Activated T-cell treated with anti-CD3 and anti-CD28 coated beads for 4 hours (primary cell): ENCODE measurements at places on chromosomes 5 and 9.
A peak's percentile ranks its signal among the peaks of the same experiment; 100 is the strongest.

GRCh38 chr5:73663161-73663859 lies 37.3 kb downstream of the ARHGEF28 start:
- DNase-seq, result no peak

- peak; percentile 19 for DNase-seq
Measured at GRCh38 chr9:22079873-22080341, 70.8 kb upstream of the CDKN2B start.

GRCh38 chr5:33556330-33557328 lies 115.9 kb downstream of the TARS1 start:
- DNase-seq, result no peak

DNA sequence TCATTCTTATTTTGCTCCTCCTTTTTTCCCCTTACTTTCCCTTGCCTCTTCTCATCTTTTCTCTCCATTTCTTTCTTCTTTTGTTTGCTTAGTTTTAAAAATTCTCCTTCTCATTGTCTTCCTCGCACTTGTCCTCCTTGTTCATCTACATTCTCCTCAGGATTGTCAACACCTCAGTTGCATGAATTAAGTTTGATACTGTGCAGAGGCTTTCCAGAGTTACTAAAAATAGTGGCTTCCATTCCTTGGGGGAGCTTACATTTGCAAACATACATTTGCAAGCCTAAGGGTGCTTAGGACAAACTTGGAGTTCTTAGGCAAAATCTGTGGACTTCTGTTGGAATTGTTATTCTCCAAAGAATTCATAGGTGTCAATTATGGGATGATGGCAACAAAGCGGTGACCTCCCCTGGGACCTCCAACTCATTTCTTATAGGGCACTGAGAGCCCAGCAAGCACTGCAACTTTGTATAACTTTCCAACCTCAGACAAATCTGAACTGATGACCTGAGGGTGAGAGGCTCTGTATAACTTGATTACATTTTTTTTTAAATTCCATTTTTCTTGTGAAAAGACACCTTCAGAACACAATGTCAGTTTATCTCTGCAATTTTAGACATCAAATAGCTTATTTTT lies 371.4 kb downstream of the TMEM38B start:
- DNase-seq, result no peak

GRCh38 chr5:14489643-14490042 lies 91.9 kb upstream of the OTULINL start:
- DNase-seq, result no peak

DNA sequence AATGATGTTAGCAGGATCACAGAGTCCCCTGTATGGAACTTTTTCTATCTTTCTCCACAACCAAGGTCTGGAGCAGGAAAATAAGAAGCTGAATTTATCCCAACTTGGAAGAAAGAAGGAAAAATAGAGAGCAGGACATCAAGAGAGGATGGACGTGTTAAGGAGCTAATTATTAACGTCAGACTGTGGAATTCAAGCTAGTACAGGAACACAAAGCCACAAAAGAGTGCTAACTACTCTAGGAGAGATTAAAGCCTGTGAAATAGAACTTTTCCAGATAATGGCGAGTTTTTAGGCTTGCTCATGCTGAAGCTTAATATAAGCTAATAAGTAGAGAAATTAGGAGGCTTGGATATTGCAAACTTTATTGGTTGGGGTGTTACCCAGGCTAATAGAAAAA lies 632 bp upstream of the SPINK13 start:
- no peak for DNase-seq

DNA sequence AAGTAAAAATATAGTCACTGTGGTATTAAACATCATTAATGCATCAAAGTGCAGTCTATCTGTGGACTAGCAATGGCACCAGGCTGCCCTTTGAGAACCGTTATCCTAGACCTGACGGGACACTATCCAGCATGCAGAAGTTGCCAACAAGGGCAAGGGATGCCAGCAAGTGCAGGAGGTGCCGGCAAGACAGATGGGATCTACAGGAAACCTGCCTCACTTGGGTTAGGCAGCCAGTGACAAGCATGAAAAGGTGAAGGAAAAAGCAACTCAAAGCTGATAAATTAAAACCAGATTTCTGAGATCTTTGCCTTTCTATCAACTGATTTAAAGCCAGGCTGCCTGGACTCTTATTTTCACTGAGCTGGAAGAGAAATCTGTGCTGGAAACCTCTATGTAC lies 315.2 kb upstream of the PDE4D start:
- DNase-seq, result no peak

GRCh38 chr9:32430720-32431119 lies 46.3 kb downstream of the ACO1 start:
- no peak for DNase-seq

- no peak for DNase-seq
Measured at GRCh38 chr5:145854651-145855258, 18.1 kb downstream of the GRXCR2 start.

- DNase-seq, result no peak
Measured at GRCh38 chr9:127905004-127905728, 5.8 kb upstream of the ST6GALNAC6 start.

DNA sequence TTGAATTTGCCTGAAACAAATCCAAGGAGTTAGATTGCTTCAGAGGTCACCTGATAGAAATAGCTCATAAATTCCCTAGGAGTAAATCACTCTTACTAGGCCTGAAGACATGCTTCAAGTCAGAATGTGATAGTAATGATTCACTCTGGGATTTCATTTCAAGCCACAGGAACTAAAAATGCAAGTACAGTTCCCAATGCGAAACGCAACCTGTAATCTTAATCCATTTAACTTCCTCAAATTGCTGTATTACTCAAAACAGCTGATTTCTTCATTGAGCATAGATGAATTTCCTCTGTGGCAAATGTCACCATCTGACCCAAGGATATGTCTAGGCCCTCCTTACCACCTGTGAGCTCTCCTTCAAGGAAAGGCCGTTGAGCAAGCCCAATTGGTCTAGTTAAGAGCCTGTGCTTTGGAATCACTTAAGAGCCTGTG lies 32.1 kb upstream of the IL6ST start:
- DNase-seq, result no peak

DNA sequence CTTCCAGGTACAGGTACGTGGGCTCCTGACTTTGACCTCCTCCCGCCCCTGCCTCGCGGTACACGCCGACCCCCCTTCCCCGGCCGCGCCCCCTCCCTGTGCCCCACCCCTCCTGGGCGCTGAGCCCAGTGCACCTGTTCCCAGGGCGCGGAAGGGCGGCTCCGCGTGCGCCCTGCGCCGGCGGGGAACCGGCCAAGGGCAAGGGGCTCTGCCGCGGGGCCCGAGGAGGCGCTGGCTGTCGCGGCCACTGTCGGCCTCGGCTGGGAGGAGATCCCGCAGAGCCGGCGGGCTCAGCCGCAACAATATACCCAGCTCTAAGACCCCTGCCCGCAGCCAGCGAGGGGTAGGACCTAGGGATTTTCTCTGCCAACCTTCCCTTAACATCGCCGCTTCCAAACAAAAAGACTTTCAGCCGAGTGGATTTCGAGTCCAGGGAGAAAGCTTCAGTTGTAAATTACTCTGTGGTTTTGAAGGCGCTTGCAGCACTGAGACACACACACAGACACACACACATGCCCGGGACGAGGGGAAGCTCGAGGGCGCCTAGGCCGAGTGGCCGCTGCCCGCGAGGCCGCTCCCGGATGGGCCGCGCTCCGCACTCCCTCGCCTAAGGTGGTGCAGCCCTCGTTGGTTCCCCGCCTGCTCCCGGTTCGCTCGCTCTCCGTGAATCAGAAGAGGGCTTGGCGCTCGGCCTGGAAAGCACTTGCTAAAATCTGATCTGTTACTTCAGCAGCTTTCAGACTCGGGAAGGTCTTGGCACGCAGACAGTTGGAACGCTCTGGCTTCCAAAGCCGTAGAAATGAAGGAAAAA lies 1.2 kb downstream of the FGF18 start:
- DNase-seq, result no peak

GRCh38 chr5:169258372-169259000 lies 42.5 kb downstream of the SLIT3 start:
- no peak for DNase-seq

DNA sequence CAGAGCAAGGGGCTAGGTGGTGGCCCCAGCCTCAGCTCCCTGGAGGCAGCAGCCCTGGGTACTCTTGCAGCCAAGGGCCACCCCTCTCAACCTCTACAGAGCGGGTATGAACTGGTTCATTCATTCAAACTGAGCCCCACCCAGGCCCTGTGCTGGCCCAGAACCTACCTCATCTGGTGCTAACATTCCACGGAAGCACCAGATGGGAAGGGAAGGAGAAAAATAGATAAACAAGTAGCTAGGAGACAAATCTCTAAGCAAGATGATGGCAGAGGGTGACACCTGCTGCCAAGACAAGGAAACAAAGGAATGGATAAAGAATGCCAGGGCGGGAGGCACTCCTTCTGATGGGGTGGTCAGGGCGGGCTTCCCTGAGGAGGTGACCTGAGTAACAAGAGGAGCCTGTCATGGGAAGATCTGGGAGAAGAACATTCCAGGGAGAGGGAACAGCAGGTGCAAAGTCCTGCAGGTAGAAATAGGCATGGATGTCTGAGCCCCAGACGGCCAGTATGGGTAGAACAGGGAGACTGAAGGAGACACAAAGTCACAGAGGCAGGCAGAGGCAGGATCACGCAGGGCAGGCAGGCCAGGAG lies 6.1 kb downstream of the ST6GALNAC4 start:
- no peak for DNase-seq

- DNase-seq, result no peak
Measured at GRCh38 chr5:34844106-34844505, 5.1 kb downstream of the TTC23L start.

GRCh38 chr9:110066929-110067716 lies 140.8 kb downstream of the C9orf152 start:
- no peak for DNase-seq

DNA sequence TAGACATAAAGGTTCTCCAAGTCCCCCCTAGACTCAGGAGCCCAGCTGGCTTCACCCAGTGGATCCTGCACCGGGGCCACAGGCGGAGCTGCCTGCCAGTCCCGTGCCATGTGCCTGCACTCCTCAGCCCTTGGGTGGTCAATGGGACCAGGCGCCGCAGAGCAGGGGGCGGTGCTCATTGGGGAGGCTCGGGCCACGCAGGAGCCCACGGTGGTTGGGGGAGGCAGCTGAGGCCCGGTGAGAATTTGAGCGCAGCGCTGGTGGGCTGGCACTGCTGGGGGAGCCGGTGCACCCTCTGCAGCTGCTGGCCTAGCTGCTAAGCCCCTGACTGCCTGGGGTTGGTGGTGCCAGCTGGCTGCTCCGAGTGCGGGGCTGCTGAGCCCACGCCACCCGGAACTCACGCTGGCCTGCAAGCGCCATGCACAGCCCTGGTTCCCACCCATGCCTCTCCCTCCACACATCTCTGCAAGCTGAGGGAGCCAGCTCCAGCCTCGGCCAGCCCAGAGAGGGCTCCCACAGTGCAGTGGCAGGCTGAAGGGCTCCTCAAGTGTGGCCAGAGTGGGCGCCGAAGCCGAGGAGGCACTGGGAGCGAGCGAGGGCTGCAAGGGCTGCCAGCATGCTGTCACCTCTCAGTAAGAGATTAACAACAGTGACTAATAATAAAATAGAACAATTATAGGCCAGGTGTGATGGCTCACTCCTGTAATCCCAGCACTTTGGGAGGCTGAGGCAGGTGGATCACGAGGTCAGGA lies 65.9 kb downstream of the SPATA31D1 start:
- no peak for DNase-seq

- no peak for DNase-seq
Measured at GRCh38 chr9:967903-968641, 8.4 kb upstream of the DMRT3 start.

GRCh38 chr5:161369022-161369421 lies 177.5 kb downstream of the GABRB2 start:
- DNase-seq, result no peak

- no peak for DNase-seq
Measured at GRCh38 chr9:133943781-133944745, 48.1 kb downstream of the VAV2 start.

DNA sequence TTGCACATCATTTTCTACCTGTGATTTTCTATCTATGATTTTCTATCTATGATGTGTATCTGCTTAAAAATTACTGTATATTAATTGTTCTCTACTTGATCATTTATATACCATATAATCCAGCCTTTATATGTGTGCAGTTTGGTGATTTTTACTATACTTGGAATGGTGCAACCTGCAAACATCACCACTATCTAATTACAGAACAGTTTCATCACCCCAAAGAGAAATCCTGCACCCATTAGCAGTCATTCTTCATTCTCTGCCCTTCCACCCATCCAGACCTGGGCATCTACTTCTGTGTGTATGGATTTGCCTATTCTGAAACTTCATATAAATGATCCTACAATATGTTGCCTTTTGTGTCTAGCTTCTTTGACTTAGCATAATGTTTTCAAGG lies 51.3 kb downstream of the CARTPT start:
- DNase-seq, result no peak

GRCh38 chr5:174211277-174211626 lies 165.7 kb downstream of the NSG2 start:
- DNase-seq, result no peak

GRCh38 chr9:124399323-124399967 lies 15.8 kb downstream of the PSMB7 start:
- DNase-seq, result no peak

DNA sequence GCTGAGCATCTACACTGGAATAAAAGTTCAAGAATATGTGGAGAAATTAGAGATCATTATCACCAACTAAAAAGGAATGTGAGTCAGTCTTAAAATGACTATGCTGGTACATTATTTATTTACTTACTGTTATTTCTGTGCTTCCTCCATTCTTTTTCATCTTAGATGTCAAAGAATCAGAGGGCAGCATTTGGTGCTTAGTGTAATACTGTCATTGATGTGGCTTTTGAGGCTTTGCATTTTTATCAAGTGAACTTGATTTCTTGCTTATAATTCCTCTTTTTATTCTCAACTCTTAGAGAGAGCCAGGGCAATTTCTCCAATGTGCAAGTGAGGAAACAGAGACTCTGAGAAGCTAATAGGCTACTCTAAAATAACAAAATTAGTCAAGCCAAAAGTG lies 163.7 kb upstream of the TRPC7 start:
- DNase-seq, result no peak
